Stimulated activated CD4-positive, alpha-beta T cell treated with anti-CD3 and anti-CD28 coated beads, Interleukin-15, amount 100 ng/mL, for 48 hours (primary cell): ENCODE measurements at places on chromosomes 5 and 9.

- DNase-seq, result no peak
Observed at GRCh38 chr9:105458404-105458803, 10.6 kb downstream of the FSD1L start.

DNA sequence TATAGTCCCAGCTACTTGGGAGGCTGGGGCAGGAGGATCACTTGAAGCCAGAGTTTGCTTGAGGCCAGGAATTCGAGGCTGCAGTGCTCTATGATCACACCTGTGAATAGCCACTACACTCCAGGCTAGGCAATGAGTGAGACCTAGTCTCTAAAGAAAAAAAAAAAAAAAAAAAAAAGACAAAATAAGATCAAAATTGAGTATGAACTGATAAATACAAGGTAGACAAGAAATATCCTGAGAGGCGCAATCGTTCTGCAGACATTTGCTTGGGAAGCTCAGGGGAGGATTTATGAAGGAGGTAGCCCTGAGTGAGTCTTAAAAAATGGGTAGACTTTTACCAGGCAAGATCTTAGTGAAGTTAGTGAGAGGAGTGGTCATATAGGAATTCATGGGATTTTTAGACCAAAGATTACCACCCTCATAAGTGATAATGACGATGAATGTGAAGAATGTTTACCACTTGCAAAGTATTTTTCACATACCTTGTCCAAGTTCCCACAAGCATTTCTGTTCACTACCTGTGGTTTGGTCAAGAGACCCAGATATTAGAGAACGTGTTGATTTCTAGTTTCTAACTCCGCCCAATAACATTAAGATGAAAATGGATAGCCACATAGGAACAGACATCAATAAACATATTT is 4.4 kb downstream of the PDCD1LG2 start:
- no peak for DNase-seq

GRCh38 chr9:76417394-76417793 is 23.2 kb upstream of the RFK start:
- no peak for DNase-seq

- no peak for DNase-seq
Observed at GRCh38 chr5:57332361-57332760, 150.2 kb downstream of the ACTBL2 start.

GRCh38 chr5:139248826-139249453 is 44.6 kb upstream of the MATR3 start:
- no peak for DNase-seq

DNA sequence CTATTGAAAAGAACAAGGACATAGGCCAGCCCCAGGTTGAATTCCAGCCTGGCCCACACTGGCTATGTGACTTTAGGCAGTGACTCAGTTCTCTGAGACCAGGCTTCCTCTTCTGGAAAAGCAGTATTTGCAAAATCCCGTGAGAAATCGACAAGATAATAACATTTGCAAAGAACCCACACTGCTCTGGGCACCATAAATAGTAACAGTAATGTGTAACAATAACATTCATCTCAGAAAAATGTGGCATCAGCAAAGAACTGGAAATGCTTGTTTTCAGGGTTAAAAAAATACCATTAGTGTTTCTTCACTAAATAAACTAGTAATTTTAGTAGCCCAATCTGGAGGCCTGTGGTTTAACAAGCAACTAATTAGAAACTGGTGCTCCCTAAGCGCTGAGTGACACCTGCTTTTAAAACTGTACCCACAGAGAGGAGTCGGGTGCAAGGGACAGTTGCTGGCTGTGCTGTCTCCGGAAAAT is 148.4 kb downstream of the TTLL11 start:
- DNase-seq, result no peak

DNA sequence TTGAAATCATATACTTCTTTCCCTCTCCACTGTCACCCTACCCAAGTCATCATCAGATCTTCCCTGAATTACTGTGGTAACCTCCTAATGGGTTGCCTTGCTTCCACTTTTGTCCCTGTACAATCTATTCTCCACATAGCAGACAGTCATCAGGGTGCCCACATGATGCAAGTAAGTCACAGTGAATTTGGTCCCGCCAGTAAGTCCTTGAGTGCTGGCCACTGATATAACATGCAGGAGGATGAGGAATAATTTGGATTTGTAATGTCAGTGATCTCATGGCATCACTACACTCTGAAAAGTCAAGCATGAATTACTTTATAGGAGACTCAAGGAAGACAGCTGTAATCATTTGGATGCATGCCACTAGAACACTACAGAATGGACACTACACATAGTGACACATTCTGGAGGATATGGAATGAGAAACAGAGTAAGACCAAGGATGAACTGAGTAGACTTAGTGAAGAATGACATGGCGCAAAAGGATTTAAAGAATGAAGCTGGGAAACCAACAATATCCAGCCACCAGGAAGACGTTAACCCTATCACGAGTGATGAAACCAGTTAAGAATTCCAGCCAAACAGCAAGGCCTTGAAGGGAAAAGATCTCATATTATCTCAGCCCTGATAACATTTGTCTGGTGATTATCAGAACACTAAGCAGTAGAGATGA is 28.6 kb downstream of the MARCHF3 start:
- no peak for DNase-seq

GRCh38 chr5:84411832-84412605 is 27.3 kb upstream of the EDIL3 start:
- no peak for DNase-seq

- DNase-seq, result peak; percentile 9
Observed at GRCh38 chr9:93268551-93269314, 84.8 kb downstream of the WNK2 start.

- DNase-seq, result no peak
Observed at GRCh38 chr5:113171520-113171919, 194.9 kb downstream of the DCP2 start.

- DNase-seq, result no peak
Observed at GRCh38 chr5:168244838-168245559, 46.4 kb upstream of the WWC1 start.

- no peak for DNase-seq
Observed at GRCh38 chr5:133942614-133943474, 25.6 kb downstream of the C5orf15 start.

DNA sequence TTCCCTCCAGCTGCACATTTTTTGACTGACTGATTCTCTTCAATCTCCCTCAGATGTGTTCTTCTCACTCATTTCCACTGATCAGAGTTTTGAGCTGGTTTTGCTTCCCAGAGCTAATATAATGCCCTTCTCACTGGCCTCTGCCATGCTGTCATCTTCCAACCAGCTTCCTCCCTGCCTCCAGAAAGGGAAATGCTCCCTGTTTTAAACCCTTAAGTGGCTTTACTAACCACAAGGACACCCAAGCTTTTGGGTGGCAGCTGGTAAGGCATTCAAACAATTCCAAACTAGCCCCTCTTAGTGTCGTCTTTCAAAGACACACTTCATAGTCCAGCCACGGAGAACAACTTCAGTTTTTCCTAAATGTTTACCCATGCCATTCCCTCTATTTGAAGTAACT is 172.5 kb downstream of the CRB2 start:
- DNase-seq, result no peak

DNA sequence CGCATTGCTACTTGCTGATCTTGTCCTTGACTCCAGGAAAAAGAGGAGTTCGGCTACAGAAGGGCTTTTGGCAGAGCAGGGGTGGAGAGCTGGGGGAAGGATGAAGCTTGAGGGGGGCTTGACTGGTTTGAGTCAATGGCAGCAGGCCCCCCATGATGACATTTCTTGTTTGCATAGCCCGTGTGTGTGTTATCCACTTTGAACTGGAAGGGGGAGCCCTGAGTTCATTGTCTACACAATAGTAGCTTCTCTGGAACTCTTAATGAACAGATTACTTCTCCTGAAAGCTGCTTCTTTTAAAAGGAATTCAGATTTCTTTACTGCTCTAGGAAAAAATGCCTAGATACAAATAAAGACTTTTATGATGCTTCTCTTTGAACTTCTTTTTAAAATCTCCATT is 2.3 kb downstream of the IFNB1 start:
- no peak for DNase-seq

DNA sequence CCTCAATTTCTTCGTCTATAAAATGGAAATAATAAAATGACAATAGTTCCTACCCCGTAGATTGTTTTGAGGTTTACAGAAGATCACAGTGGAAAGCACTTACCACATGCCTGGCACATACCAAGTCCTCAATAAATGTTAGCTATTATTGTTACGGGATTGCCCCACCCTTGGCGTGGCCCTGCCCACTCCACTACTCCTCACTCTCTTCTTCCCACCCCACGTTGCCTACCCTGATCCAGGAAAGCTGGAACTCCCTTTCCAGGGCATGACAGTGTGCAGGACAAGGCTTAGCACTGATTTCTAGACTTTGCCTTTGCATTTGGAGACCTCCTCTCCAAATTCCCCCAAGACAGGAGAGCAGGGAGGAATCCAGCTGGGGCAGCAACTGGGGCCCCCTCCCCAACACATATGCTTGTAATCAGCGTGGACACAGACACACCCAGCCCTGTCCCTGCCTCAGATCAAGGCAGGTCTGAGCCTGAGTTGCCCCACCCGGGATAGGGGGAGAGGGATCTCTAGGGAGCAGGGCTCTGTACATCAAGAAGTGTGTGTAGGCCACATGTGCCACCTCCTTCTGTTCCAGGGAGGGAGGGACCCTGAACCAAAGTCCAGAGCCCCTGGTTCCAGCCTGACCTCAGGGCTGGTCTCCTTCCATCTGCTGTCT is 6.7 kb downstream of the SLC4A9 start:
- DNase-seq, result no peak

- DNase-seq, result no peak
Observed at GRCh38 chr9:518540-518939, 303.9 kb downstream of the DOCK8 start.

GRCh38 chr5:104213216-104213615 is 650.6 kb upstream of the NUDT12 start:
- no peak for DNase-seq

- DNase-seq, result no peak
Observed at GRCh38 chr5:142197098-142197497, 88.5 kb downstream of the NDFIP1 start.

DNA sequence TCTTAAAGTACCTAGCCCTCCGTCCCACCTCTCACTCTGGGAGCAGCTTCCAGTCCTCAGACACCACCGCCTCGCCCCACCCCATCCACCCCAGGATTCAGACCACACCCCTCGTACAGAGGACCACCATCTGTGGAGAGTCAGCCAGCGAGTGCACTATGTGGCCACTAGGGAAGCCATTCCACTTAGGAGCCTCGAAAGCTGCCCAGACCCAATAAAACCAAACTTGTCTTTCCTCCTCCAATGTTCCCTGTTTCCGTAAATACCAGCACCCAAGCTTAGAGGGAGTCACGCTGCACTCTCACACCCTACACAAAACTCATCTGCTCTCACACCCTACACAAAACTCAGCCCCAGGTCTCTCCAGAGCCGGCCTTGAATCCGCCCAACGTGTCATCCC is 1.9 kb downstream of the GCNT4 start:
- no peak for DNase-seq

DNA sequence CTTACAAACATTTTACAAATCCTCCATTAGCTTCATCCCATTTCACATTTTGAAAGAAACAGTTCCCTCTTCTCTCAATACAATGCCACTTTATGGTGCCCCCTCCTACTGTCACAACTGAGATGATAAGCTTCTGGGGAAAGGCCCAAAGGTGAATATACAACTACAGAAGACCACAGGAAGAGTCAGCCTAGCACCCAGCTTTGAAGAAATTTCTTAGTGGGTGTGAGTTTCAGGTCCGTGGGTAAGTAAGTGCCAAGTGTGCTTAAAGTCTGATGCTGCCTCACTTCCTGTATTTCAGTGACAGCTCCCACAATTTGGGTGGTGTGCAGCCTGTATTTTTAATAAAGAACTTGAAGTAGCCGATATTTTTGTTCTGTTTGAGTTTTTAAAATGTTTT is 68.1 kb downstream of the ARHGEF28 start:
- no peak for DNase-seq

- no peak for DNase-seq
Observed at GRCh38 chr5:40734986-40735385, 20.8 kb downstream of the TTC33 start.

DNA sequence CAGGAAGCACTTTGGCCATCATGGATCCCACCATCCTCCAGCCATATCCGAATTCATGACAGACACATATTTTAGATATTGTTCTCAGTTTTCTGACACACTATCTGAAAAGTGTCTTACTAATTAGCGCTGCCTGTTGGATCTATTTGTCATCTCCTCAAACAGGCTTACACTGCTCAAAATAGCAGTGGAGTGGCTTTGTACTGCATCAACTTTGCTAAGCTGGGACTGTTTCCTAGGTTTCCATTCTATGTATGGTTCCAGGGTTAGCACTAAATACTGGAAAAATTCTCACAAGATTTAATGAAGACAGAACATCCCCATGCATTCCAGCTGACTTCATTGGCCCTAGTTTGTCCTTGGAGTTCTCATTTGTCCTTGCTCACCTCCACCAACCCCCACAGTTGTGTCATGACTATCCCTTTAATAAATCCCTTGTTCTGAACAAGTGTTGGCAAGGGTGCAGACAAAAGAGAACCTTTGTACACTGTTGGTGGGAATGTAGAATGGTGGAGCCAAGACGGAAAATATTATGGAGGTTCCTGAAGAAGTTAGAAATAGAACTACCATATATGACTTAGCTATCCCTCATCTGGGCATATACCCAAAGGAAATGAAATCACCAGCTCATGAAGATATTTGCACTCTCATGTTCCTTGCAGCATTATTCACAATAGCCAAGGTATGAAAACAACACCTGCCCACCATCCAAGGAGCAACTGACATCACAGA is 136.5 kb upstream of the RAI14 start:
- DNase-seq, result no peak

GRCh38 chr5:150266871-150267291 is 22.7 kb downstream of the CAMK2A start:
- no peak for DNase-seq

DNA sequence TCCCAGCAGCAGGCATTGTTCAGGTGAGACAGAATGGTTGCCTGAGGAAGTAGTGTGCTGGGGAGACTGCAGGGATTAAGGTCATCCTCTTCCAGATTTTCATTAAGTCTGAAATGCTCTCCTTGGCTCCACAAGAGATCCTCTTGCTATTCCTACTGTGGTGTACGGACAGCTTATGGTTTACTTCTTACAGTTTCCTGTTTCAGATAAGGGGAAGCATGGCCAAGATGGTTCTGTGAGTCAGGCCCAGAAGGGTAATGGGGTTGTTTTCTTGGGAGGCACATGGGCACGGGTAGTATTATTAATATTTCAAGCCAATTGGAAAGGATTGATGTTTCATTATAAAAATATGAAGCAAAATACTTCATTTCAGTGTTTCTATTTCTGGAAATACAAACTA is 42.9 kb downstream of the GLRX start:
- no peak for DNase-seq

DNA sequence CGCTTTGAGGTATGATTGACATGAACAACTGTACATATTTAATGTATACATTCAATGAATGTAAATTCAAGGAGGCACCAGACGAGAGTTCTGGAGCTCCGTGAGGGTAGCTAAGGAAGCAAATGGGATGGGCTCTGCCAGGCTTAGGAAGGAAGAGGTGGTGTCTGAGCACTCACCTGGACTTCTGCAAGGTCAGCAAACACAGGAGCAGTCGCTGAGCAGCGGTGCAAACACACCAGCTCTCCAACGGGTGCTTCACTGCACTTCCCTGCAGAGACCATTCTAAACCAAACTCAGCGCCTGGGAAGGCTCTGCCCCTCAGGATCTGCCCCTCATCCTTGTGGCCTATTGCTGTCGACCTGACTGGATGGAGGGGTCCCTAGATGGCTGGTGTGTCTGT is 101.5 kb downstream of the COL23A1 start:
- no peak for DNase-seq

GRCh38 chr5:35884773-35885172 is 28.1 kb downstream of the IL7R start:
- DNase-seq, result no peak

GRCh38 chr5:78430866-78431265 is 70.4 kb downstream of the SCAMP1 start:
- no peak for DNase-seq

- DNase-seq, result no peak
Observed at GRCh38 chr9:77680581-77680980, 32.5 kb upstream of the GNA14 start.
